ENCODE measurements at places on chromosomes 2 and 18.
A peak's percentile ranks its signal among the peaks of the same experiment; 100 is the strongest.

DNA sequence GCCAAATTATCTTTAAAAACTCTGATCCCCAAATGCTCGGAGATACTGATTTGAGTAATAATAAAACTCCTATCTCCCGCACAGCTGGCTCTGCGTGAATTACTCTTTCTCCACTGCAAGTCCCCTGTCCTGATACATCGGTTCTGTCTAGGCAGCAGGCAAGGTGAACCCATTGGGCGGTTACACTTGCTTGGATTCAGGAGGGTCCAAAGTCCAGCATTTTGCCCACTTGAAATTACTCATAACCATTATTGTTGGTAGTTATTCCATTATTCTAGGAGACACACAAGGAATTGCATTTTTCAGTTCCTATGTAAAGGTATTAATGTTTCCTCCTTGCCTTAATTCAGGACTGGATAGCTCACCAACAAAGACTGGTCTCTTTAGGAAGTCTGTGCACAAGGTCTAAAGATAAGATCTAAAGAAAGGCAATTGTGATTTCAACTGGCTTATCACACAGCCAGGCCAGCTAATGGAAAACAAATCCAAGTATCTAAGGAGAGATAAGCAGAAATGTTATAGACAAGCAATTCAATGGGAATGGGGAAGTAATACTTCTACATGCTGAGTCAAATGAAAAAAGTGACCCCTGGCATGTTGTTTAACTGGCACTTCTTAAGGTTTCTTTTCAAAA, 23.2 kb upstream of the NPC1 start:
- no peak for DNase-seq

GRCh38 chr18:74623047-74623816, 25.6 kb downstream of the ZNF407 start:
- DNase-seq, result no peak

GRCh38 chr2:234259440-234259839, 208.9 kb downstream of the SPP2 start:
- no peak for DNase-seq

DNA sequence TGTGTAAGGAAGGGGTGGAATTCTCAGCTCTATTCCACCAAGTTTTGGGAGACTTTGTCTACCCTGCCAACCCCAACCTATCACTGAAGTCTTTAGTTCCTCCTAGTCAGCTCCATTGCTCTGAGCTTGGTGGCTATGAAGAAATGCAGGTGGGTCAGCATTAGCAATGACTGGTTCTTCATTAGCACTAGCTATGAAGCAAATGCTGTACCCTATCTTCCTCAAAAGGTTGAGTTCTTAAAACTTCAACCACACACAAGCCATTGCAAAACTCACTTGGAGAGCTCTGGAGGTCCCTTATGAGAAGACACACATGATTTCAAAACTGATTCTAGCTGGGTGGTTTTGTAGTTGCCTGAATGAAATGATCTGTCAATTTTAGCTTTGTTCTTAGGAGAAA, 193.8 kb downstream of the IKZF2 start:
- no peak for DNase-seq

GRCh38 chr2:239678186-239678490, 277.3 kb upstream of the HDAC4 start:
- DNase-seq, result no peak

- DNase-seq, result no peak
Measured at GRCh38 chr2:195108182-195108581, 548.8 kb upstream of the SLC39A10 start.

DNA sequence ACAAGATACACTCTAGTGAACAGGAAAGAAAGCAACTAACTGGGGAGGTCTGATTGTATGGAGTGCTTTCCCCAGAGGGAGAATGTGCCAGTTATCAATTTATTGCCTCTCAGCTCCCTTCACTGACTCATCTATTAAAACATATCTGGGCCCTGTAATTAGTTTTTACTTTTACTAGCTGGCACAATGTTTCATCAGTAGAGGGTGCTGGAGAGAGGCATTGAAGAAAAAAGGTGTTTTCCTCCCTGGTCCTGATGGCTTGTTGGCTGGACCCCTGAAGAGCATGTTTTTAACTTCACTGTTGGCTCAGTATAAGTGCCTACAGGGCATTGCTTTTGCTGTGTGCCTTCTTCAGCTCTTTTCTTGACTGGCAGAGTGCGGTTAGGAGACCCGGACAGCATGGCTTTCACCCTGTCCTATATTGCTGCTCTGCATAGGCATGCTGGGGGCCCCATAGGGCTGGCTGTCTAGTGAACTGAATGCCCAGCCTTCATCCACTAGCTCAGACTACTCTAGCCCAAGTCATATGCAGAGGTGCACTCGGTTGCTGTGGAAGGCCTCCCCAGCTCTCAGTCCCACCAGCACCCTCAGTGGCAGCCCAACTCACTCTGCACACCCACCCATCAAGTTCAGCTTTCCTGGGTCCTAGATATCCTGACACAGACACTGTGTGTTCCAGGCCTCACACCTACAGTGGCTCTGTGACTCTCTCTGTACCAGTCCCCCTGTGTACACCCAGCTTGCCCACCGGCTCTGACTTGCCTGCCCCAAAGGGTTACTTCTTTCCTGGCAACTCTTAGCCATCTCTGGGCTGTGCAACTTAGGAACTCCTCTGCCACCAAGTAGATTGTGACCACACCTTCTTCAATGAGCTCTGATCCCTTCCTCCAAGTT, 62.3 kb upstream of the ACYP2 start:
- DNase-seq, result no peak

- DNase-seq, result no peak
Measured at GRCh38 chr2:224449212-224450147, 47.6 kb upstream of the FAM124B start.

- no peak for DNase-seq
Measured at GRCh38 chr2:19899985-19900930, 1.5 kb downstream of the TTC32 start.

DNA sequence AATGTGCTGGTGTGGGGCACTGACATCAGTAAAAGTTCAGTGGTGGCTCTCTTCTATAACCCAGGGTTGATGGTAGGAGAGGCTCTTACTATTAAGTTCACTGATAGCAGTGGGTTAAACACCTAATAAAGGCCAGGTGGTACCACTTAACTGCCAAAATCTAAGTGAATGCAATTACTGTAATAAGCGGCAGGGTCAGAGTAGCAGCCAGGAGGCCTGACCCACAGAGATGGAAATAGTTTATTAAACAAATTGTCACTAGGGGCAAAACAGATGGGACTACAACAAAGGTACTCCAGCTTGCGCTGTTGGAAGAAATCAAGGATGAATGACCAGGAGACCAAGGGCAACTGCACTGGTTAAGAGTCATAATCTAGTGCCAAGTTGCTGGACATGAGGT, 26.6 kb downstream of the ZSWIM2 start:
- DNase-seq, result no peak

GRCh38 chr18:36714476-36714875, 114.3 kb downstream of the TPGS2 start:
- no peak for DNase-seq

DNA sequence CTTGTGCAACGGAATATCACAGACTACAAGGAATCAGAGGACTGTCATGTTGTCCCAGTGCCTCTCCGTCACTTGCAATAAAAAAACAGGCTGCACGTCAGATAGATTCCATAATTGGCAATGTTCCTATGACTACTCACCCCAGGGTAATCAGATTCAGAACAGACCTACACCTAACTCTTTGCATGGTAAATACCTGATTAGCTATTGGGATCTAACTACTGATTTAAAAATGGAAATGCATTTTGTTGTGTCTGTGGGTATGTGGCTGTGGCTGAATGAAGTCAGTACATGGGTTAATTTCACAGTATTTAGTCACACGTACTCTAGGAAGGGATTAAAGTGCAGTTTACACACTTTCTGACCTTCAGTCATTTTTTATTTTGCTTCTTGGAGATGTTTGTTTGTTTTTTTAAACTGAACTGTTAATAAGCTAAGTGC, 91.7 kb downstream of the SCN3A start:
- DNase-seq, result no peak

GRCh38 chr18:27685807-27686412, 491.0 kb downstream of the CDH2 start:
- DNase-seq, result no peak

- DNase-seq, result no peak
Measured at GRCh38 chr2:123419976-123420375, 605.1 kb upstream of the CNTNAP5 start.

- DNase-seq, result peak; percentile 24
Measured at GRCh38 chr18:48409591-48410094, 460 bp upstream of the ZBTB7C start.

DNA sequence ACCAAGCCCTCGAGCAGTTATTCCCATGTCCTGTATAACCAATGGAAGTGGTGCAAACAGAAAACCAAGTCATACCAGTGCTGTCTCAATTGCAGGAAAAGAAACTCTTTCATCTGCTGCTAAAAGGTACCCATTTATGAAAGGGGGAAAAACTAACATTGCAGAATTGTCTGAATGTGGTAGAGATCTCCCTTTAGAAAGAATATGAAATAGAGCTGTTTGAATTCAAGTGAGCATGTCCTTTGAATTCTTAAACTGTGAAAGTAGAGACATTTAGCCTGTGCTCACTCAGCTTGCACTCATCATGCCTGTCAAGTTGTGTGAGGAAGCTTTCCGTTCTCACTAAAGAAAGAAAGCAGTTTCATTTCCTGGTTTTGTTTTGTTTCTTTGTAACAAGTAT, 87.4 kb downstream of the EML4 start:
- no peak for DNase-seq

- DNase-seq, result peak; percentile 13
Measured at GRCh38 chr2:101900375-101900774, 91.4 kb upstream of the IL1R2 start.

- no peak for DNase-seq
Measured at GRCh38 chr2:176652300-176653182, 383.3 kb downstream of the MTX2 start.

GRCh38 chr2:26175466-26176278, 2.8 kb downstream of the GAREM2 start:
- DNase-seq, result no peak

Measured in stimulated activated CD4-positive, alpha-beta T cell treated with anti-CD3 and anti-CD28 coated beads, Interleukin-4, amount 100 ng/mL, for 4 hours (primary cell).